ENCODE measurements at places on chromosomes 7 and 10.
A peak's percentile ranks its signal among the peaks of the same experiment; 100 is the strongest.

- DNase-seq: peak; percentile 7
Measured at GRCh38 chr7:32043688-32044087, 26.5 kb downstream of the PDE1C start.

GRCh38 chr10:10873289-10873688 is 144.4 kb upstream of the CELF2 start:
- DNase-seq: no peak

- no peak for DNase-seq
Measured at GRCh38 chr7:93856323-93856722, 34.2 kb downstream of the TFPI2 start.

- DNase-seq: no peak
Measured at GRCh38 chr7:4683884-4684565, 1.9 kb downstream of the FOXK1 start.

DNA sequence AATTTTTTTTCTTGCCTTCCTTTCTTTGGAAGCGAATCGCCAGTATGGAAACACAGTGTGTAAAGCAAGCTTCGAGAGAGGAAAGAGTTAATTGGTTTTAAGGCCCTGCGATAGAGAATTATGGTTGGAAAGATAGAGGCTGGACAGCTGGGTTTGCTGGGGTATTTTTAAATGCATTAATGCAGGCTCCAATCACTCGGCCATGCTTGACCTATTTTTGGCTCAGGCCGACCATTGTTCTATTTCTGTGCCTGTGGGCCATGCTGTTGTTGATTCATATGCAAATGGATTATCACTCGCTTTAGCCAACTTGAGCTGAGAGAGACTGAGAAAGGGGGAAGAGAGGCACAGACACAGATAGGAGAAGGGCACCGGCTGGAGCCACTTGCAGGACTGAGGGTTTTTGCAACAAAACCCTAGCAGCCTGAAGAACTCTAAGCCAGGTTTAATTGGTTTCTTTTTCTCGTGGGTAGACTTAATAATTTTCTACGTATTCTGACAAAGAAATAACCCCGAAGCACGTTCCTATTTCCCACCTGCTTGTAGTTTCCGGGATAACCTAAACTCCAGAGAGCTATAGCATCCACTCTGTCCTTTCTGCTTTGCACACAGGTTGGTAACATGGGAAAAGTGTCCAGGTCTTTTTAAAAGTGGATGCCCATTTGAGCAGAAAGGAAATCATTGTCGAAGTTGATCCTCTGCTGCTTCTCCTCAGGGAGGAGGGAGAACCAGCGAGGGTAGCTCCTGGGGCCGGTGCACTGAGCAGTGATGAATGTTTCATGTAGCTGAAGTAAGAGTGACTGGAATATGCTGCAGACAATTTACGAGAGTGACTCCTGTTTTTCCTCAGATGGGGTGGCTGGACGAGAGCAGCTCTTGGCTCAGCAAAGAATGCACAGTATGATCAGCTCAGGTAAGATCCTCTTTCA is at the start of gene HDAC9:
TSS of gene HDAC9 (plus strand) at position 338 of the 929 bp plus-strand sequence. CDS start at position 892, 554 bp downstream.
- DNase-seq: no peak

GRCh38 chr10:109727436-109727835 is 195.9 kb downstream of the XPNPEP1 start:
- no peak for DNase-seq

- no peak for DNase-seq
Measured at GRCh38 chr7:11128498-11128897, 154.8 kb downstream of the PHF14 start.

Measured in AG04450 (cell line).